ENCODE measurements at places on chromosomes 4 and X.

DNA sequence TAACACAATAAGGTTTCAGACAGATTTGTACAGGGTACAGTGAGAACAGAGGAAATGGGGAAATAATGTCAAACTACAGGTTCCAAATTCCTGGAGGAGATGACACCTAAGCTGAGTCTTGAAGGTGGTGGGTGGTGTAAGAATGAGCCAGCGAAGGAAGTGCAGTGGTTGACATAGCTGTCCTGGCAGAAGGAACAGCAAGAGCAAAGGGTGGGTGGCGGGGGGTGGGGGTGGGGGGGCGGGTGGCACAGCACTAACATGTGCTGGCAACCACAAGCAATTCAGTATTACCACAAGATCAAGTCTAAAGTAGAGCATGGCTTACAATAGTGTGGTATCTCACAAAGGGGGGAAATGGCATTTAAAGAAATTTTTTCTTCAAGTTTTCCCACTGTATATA, 13.1 kb upstream of the G3BP2 start:
- no peak for DNase-seq

DNA sequence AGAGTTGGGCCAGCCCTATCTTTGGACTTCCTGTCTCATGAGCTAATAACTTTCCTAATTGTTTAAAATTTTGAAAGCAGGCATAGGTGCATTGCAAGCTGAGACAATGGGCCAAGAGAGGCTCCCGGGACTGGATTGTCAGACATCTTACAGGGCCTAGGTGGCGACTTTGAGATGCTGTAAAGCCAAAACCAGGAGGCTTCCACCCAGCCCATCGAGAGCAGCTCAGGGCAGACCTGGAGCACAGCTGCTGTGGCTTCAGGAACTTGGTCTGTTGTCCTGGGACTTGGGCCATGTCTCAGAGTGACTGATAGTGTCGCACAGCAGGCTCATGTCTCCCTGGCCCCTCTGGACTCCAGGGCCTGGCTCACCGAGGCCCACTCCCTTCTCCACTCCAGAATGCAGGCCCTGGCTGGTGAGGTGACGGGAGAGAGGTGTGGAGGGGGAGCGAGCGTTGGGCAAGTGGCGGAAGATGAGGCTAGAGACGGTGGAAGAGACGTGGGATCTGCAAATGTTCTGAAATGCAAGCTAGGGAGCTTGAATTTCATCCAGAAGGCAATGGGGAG, 24.1 kb upstream of the MTM1 start:
- DNase-seq = no peak

DNA sequence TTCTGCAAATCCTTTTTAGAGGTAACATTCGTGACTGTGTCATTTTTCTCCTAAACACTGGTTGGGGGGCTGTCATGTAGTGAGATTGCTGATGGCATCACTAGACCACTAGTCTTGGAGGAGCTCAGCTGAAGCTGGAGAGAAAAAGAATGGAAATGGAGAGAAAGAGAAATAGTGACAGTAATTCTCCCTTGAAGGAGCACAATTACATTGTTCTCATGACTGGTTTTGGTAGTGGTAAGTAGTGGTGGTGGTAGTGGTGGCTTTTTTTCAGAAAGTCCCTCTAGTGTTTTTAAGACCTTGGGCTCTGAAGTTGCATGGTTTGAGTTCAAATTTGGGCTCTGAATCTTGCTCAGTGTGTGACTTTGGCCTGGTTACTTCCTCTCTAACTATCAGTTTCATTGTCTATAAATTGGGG, 99.8 kb downstream of the LARP7 start:
- no peak for DNase-seq

- no peak for DNase-seq
These were observed 562.2 kb downstream of the ZIC3 start for GRCh38 chrX:138128027-138128671.

- DNase-seq = no peak
These were observed 88.0 kb downstream of the FNIP2 start for GRCh38 chr4:158856852-158857251.

All from occipital lobe (tissue), 3 donors.